Upper lobe of right lung (tissue), 1 donor: ENCODE measurements at places on chromosomes 16 and 17. TPM values are rescaled to one million over a fixed set of nuclear protein-coding genes. Genes with fewer than 3 reads are reported as not detected.

The HEATR3 gene
- total RNA-seq: 16.8 TPM

The ESRP2 gene
- 61.0 TPM for total RNA-seq

The CD300LF gene
- total RNA-seq: 38.0 TPM

The TBC1D3G gene
- total RNA-seq: not detected

The MPV17L gene
- 1.6 TPM for total RNA-seq

The CD19 gene
- total RNA-seq: not detected

The REXO5 gene
- 1.4 TPM for total RNA-seq

The RAB26 gene
- total RNA-seq: 0.67 TPM

DNA sequence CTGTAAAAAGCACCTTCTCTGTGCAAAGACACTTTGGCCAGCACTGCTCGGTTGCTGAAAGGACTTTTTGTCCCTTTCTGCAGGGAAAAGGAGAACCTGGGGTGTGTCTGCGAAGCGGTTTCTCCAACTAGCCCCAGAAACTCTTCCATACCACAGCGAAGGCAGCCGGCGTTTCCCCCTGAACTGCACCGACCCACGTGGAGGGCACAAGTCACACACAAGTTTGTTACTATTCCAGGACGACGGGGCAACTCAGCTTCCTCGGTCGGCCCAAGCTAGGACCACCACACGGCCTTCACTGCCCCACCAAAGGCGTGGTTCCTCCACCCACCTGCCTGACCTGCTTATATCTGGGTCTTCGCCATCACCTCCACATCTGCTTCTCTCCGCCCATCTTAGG, 1.9 kb downstream of the RTN4RL1 start:
- H3K27me3 ChIP-seq: peaks cover 40% of the 10 kb centered on the region
- no peaks in the 10 kb centered on the region for H3K36me3 ChIP-seq
- H3K4me3 ChIP-seq: no peak overlapping the region

GRCh38 chr17:74380086-74380958, 13.0 kb downstream of the GPR142 start:
- no peak overlapping the region for H3K4me3 ChIP-seq
- H3K4me1 ChIP-seq: peaks cover 10% of the 10 kb centered on the region
- DNase-seq: no peak
- H3K27ac ChIP-seq: no peak overlapping the region
- H3K36me3 ChIP-seq: no peaks in the 10 kb centered on the region

- DNase-seq: peak; percentile 29
- H3K27me3 ChIP-seq: no peaks in the 10 kb centered on the region
- H3K27ac ChIP-seq: peak within 1 kb of the TSS; percentile 68
- peak within 1 kb of the TSS; percentile 37 for H3K4me3 ChIP-seq
- H3K36me3 ChIP-seq: no peaks in the 10 kb centered on the region
Measured at GRCh38 chr17:76643553-76644148, at the start of gene ST6GALNAC1. Gene ST6GALNAC1, minus strand, starts transcription at chr17:76643757. Its CDS starts 119 bp downstream, at chr17:76643638.

GRCh38 chr16:75919664-75920063, 193.4 kb upstream of the CPHXL start:
- no peaks in the 10 kb centered on the region for H3K36me3 ChIP-seq
- H3K4me3 ChIP-seq: no peak overlapping the region
- no peaks in the 10 kb centered on the region for H3K4me1 ChIP-seq
- no peaks in the 10 kb centered on the region for H3K27me3 ChIP-seq
- no peak for DNase-seq
- no peak overlapping the region for H3K27ac ChIP-seq

GRCh38 chr17:73614256-73614655, 30.0 kb downstream of the SDK2 start:
- H3K36me3 ChIP-seq: no peaks in the 10 kb centered on the region
- no peak overlapping the region for H3K27ac ChIP-seq
- no peaks in the 10 kb centered on the region for H3K4me1 ChIP-seq
- H3K27me3 ChIP-seq: no peaks in the 10 kb centered on the region
- DNase-seq: no peak

DNA sequence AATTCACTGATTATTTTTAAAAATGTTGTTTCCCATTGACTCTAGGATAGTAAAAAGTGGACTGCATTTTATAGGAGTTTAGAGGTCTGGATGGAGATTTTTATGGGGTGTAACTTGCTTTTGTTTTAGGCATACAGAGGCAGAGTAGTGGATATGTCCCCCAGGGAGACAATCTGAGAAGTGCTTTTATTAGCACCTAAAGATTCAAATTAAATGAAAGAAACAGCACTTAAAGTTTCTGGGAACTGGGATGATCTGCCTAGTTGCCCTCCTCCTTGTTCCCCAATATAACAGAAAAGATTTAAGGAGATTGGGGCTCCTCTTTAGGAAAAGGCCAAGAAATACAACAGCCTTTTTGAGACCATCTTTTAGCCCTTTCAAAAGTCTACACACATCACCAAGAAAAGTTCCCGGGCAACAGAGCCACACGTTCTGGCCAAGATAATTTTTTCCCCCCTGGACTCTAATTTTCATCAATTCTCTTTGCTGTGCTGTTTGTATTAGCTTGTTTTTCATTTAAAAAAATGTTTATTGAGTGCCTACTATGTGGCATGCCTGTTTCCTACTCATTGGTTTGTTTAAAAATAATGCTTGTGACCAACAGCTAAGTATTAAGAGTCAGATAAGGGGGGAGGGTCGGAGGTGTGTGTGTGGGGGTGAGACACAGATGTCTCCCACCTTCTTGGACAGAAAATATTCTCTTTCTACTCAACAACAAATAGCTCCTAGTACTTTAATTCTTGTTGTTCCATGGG, 2.5 kb upstream of the IGF2BP1 start:
- H3K4me1 ChIP-seq: peaks cover 10% of the 10 kb centered on the region
- DNase-seq: no peak
- no peak overlapping the region for H3K4me3 ChIP-seq
- peaks cover 99% of the 10 kb centered on the region for H3K27me3 ChIP-seq
- H3K27ac ChIP-seq: no peak overlapping the region

GRCh38 chr16:80347900-80348299, 192.9 kb upstream of the DYNLRB2 start:
- no peak overlapping the region for H3K4me3 ChIP-seq
- H3K36me3 ChIP-seq: no peaks in the 10 kb centered on the region
- peaks cover 6% of the 10 kb centered on the region for H3K4me1 ChIP-seq
- no peak overlapping the region for H3K27ac ChIP-seq
- DNase-seq: peak; percentile 68

GRCh38 chr16:85620374-85620773, 7.3 kb downstream of the GSE1 start:
- peaks cover 1% of the 10 kb centered on the region for H3K36me3 ChIP-seq
- H3K4me1 ChIP-seq: peaks cover 30% of the 10 kb centered on the region
- H3K4me3 ChIP-seq: no peak overlapping the region
- DNase-seq: no peak
- no peak overlapping the region for H3K27ac ChIP-seq

- H3K27me3 ChIP-seq: peaks cover 35% of the 10 kb centered on the region
- no peaks in the 10 kb centered on the region for H3K36me3 ChIP-seq
- H3K27ac ChIP-seq: no peak overlapping the region
- peaks cover 6% of the 10 kb centered on the region for H3K4me1 ChIP-seq
- DNase-seq: no peak
- H3K4me3 ChIP-seq: no peak overlapping the region
Measured at GRCh38 chr17:46853896-46854444, 2.6 kb downstream of the WNT9B start.

- no peaks in the 10 kb centered on the region for H3K27me3 ChIP-seq
- H3K4me1 ChIP-seq: peaks cover 6% of the 10 kb centered on the region
- no peak for DNase-seq
- no peak overlapping the region for H3K4me3 ChIP-seq
- no peak overlapping the region for H3K27ac ChIP-seq
Measured at GRCh38 chr17:67639555-67639954, 78.2 kb upstream of the NOL11 start.

- H3K4me1 ChIP-seq: no peaks in the 10 kb centered on the region
- no peak for DNase-seq
- H3K27ac ChIP-seq: no peak overlapping the region
- no peaks in the 10 kb centered on the region for H3K27me3 ChIP-seq
Measured at GRCh38 chr17:65977041-65977440, 214.9 kb downstream of the CEP112 start.

- H3K27ac ChIP-seq: no peak overlapping the region
- H3K27me3 ChIP-seq: no peaks in the 10 kb centered on the region
- peak; percentile 70 for DNase-seq
- no peaks in the 10 kb centered on the region for H3K36me3 ChIP-seq
- peaks cover 16% of the 10 kb centered on the region for H3K4me1 ChIP-seq
Measured at GRCh38 chr16:85750146-85750826, 610 bp downstream of the C16orf74 start.

- H3K4me3 ChIP-seq: no peak overlapping the region
- DNase-seq: no peak
- H3K36me3 ChIP-seq: no peaks in the 10 kb centered on the region
- peak overlapping the region; percentile 25 for H3K27ac ChIP-seq
- no peaks in the 10 kb centered on the region for H3K27me3 ChIP-seq
Measured at GRCh38 chr16:17382514-17382913, 88.2 kb downstream of the XYLT1 start.

DNA sequence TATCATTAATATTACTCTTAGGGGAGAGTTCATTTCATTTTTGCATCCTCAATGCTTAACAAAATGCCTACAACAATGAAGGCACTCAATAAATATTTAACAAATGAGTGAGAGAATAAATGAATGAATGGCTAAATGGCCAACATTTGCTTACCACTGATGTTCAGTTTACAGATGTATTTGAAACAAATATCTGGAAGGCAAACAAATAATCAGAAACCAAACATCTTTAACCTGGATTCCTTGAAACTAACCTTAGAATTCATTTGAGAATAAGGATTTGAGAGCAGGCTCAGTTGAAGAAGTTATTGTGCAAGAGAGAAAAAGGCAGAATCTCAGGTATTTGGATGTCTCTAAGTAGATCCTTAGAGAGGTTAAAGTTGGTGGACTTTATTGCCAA, 8.4 kb downstream of the NACA2 start:
- no peak overlapping the region for H3K4me3 ChIP-seq
- H3K36me3 ChIP-seq: no peaks in the 10 kb centered on the region
- peaks cover 11% of the 10 kb centered on the region for H3K27me3 ChIP-seq
- H3K27ac ChIP-seq: no peak overlapping the region

DNA sequence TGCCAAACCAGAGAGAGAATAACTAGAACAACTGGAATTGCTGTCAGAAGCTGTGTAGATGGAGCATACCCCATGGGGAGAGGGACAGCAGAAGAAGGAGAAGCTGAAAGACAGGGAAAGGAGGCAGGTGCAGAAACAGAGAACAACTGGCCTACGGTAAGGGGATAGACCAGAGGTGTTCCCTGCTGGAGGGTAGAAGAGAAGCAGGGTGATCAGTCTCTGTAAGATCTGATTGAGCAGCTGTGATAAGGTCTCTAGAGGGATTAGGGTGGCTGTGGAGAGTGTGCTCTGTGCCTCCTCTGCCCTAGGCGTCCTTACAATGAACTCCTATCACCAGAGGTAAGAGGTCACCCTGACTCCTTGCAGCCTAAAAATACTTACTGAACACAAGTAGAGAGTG, 30.4 kb upstream of the HS3ST3B1 start:
- no peak overlapping the region for H3K4me3 ChIP-seq
- H3K27me3 ChIP-seq: no peaks in the 10 kb centered on the region
- H3K27ac ChIP-seq: no peak overlapping the region
- no peaks in the 10 kb centered on the region for H3K4me1 ChIP-seq
- no peak for DNase-seq

GRCh38 chr16:72241008-72241407, 69.1 kb upstream of the PMFBP1 start:
- no peaks in the 10 kb centered on the region for H3K27me3 ChIP-seq
- H3K27ac ChIP-seq: no peak overlapping the region
- no peak for DNase-seq
- H3K36me3 ChIP-seq: no peaks in the 10 kb centered on the region
- no peak overlapping the region for H3K4me3 ChIP-seq
- no peaks in the 10 kb centered on the region for H3K4me1 ChIP-seq

- DNase-seq: peak; percentile 91
- peaks cover 15% of the 10 kb centered on the region for H3K36me3 ChIP-seq
- H3K27me3 ChIP-seq: no peaks in the 10 kb centered on the region
- H3K4me1 ChIP-seq: peaks cover 10% of the 10 kb centered on the region
- peak overlapping the region; percentile 56 for H3K4me3 ChIP-seq
Measured at GRCh38 chr16:31487720-31488467, 5.0 kb downstream of the SLC5A2 start.

GRCh38 chr16:57485091-57485915, 990 bp downstream of the DOK4 start:
- peak; percentile 71 for DNase-seq
- H3K27ac ChIP-seq: peak overlapping the region; percentile 80
- H3K4me3 ChIP-seq: peak overlapping the region; percentile 75
- no peaks in the 10 kb centered on the region for H3K36me3 ChIP-seq

DNA sequence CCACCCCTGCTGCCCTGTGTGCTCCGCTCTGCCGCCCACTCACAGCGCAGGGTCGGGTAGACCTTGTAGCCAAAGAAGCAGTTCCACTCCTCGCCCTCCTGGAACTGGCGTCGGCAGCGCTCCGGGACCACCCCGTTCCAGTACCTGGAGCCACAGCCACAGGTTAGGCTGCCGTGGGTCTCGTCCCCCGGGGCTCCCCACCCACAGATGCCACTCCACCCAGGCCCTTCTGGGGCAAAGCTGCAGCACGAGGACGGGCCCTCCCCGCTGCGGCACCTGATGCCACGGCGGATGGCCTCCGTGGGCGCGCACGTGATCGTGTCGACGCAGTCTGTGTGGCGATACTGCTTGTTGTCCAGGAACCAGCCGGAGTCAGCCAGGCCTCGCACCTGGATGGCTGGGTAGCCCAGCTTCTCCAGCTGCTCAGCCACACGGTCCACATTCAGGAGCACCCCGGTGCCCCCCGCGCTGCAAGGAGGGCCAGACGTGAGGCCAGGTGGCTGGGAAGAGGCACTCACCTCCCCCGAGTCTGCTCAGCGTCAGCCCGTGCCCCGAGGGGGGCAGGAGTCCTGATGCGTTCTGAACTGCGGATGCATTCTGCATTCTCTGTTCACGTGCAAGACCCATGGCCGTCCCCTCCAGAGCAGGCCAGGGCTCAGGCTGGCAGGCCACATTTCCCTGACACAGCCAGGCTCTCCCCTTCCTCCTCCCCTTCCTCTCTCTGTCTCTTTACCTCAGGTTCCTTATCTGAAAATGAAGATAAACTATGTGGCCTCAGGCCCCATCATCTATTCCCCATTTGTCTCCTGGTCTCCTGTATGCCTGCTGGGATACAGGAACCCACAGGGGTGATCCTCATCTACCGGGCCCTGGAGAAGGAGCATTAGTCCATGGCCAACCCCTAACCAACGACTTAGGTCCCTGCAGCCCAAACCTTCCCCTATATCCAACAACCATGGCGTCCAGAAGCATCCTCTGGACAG, 4.1 kb downstream of the NOTUM start:
- no peak overlapping the region for H3K4me3 ChIP-seq
- no peak overlapping the region for H3K27ac ChIP-seq
- peaks cover 32% of the 10 kb centered on the region for H3K27me3 ChIP-seq
- peaks cover 9% of the 10 kb centered on the region for H3K4me1 ChIP-seq

- H3K4me1 ChIP-seq: no peaks in the 10 kb centered on the region
- H3K36me3 ChIP-seq: no peaks in the 10 kb centered on the region
- H3K27ac ChIP-seq: no peak overlapping the region
- no peak overlapping the region for H3K4me3 ChIP-seq
- no peak for DNase-seq
Measured at GRCh38 chr16:49603956-49604355, 230.4 kb downstream of the C16orf78 start.
